ENCODE measurements at places on chromosomes 2 and 18. TPM values are rescaled to one million over a fixed set of nuclear protein-coding genes. Genes with fewer than 3 reads are reported as not detected.

GRCh38 chr18:33717339-33717738 is 139.3 kb downstream of the ASXL3 start:
- no peak for DNase-seq

DNA sequence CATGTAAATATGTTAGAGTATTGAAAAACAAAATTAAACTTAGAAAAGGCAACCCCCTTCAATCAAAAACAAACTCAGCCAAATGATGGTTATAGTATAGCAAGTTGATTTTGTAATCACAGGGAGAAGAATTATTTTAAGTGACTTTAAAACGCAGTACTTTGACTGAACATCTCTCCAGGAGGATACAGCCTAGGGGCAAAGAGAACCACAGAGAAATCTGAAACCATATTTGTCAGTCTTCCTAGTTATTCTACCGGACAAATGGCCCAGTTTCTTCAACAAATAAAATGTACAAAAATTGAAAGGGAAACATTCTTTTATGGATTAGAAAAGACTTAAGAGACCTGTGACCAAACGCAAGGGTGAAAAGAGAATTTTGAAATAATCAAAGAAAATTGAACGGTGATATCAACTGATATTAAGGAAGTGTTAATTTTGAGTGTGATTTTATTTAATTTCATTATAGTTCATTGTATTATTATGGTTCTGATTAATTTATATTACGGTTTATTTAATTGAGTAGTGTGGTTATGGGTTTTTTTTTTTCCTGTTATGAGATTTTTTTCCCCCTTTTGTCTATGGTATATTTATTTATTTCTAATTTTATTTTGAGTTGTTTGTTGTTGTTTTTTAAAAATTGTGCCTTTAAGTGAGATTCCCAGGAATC is 75.3 kb downstream of the HNRNPLL start:
- DNase-seq: no peak

DNA sequence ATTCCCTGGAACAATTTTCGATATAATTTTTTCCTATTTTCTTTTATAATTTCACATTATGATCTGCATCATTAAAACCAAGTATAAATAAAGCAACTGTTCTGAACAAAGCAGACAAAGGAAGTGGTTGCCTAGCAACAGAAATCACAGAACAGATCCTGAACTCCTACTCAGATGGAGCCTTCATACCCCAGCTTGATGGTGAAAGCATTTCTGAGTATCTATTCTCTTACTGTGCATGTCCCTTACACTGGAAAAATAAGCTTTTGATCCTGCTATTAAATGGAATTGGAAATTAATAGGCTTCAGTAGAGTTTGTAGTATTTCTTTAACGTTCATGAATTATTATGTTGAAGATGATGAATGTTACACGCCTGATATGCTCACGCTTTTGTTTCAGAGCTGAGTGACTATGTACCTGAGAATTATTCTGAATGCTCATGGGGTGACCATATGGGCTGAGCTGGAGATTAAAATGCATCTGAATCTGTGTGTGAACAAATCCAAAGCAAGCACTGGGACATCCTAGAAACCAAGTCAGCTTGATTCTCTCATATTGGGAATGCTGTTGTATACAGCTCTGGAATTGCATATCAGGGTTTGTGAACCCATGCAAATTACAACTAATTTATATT is 254.0 kb downstream of the KCNJ3 start:
- no peak for DNase-seq

GRCh38 chr2:13714466-13714865 is 918.1 kb upstream of the LRATD1 start:
- DNase-seq: no peak

- peak; percentile 65 for DNase-seq
These were observed 166.0 kb upstream of the FAM98A start for GRCh38 chr2:33765122-33765521.

GRCh38 chr18:35971661-35972196 is 750 bp upstream of the RMP24 start:
- peak; percentile 31 for DNase-seq

The ZNF396 gene
- 1.4 TPM for total RNA-seq

The FAHD2B gene
- 33.0 TPM for total RNA-seq

- no peak for DNase-seq
These were observed 16.3 kb downstream of the RAB12 start for GRCh38 chr18:8625461-8626092.

The CTAGE1 gene
- total RNA-seq: not detected

The APCDD1 gene
- 40.2 TPM for total RNA-seq

The QPCT gene
- 1.1 TPM for total RNA-seq

DNA sequence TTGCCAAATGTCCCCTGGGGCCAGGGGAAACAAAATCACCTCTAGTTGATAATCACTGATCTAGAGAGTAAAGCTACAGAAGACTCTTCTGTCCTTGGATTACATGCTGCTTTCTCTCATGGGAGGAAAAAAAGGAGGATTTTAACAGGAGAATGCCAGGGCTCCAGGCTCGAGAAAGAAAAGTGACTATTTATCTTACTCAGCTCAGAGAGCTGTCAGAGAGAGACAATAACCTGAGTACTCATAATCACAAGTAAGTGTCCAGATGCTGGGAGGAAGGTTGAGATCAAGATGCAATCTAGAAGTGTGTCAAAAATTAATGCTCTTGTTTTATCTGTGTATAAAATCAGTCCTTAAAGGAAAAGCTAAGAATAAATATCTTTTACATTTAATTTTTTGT is 133.3 kb downstream of the PTRHD1 start:
- no peak for DNase-seq

DNA sequence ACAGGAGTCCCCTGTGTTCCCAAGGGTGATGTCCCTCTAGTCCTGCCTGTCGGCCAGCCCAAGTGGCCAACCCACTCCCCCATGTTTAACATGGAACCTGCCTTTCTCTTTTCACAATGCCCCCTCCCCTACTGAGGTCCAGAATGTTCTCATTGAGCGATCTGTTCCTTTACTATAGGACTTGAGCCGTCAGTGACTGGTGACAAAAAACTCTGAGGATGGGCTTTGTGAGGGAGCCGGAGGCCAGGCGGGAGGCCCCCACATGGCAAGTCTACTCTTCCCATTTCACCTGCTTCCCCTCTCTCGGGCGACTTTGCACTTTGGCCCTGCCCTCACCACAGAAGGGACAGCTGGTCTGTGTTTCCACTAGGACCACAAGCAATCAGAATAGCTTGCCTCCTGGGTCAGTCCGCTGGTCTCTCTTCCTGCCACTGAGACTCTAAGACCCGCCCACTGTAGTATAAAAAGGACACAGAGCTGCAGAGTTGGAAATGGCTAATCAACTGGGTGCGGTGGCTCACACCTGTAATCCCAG is 146.5 kb upstream of the RAB12 start:
- no peak for DNase-seq

The LRATD1 gene
- total RNA-seq: 1.3 TPM

All from H7 (cell line).